ENCODE measurements at places on chromosomes 16 and 17.

DNA sequence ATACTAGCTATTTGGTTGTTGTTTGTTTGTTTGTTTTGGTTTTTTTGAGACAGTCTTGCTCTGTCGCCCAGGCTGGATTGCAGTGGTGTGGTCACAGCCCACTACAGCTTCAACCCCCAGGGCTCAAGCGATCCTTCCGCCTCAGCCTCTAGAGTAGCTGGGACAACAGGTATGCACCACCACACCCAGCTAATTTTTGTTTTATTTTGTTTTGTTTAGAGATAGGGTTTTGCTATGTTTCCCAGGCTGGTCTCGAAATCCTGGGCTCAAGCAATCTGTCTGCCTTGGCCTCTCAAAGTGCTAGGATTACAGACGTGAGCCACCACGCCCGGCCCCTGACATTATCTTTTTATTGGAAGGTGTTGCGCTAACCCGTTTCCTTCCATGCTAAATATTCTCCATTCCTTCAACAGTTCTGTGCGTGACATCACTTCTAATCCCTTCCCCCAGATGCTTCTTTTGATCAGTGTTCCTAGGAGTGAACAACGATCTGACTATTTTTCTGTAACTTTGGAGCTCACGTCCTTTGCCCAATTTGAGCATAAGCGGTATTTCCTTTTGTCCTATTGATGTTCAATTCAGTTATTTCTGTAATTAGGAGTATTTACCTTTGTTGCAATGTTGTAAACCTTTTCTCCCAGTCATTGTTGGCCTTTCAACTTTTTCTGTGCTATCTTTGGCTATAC, 30.2 kb upstream of the EMP2 start:
- DNase-seq: no peak

DNA sequence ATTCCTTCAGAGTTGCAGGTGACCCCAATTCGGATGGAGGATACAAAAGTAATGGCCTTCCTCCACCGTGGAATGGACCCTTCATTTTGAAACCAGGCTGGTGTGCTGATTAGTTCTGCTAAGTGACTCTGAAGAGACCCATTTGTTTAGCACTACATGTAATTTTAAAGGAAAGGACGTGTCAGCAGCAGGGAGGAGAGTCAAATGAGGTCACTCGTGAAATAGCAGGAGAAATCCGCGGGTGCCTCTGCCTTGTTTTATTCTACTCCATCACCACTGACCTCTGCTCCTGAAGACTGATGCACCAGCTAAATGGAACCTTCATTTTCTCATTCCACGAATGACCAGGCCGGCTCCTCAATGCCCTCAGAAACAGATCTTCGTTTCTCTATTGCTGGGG, 589.2 kb downstream of the CDH11 start:
- DNase-seq: no peak

DNA sequence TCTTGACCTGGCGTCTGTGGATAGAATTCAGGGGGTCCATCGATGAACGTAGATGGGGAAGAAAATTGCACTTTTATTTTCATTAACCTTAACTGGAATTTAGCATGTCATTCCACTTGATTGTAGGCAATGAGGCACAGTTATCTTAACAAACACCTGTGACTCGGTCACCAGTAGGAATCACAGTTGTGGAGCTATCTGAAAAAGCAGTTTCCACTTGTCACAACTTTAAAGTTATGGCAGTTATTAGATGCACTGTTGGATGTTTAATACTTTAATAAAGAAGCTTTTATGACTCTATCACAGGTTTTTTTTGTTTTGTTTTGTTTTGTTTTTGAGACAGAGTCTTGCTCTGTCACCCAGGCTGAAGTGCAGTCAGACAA, 83.7 kb upstream of the LGALS9 start:
- no peak for DNase-seq

- no peak for DNase-seq
These were observed 29.7 kb downstream of the BRIP1 start for GRCh38 chr17:61833536-61834193.

GRCh38 chr17:15334266-15334665, 7.1 kb downstream of the TEKT3 start:
- no peak for DNase-seq

DNA sequence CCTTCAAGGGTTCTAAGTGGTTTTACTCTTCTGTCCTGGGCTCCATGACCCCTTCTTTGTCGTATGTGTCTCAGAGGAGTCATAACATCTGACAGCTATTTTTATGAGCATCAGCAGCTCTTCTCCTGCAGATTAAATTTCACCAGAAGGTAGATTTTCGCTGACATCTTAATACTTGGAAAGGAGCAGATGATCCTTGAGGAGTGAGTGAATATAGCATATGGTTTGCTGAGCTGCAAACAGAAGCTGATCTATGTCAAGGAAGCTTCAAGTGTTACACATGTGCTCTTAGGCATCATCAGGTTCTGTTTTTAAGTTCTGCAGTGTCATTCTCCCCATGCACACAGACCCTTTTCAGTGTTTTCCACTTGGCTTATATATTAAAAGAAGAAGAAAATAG, 49.2 kb upstream of the MYH2 start:
- no peak for DNase-seq

DNA sequence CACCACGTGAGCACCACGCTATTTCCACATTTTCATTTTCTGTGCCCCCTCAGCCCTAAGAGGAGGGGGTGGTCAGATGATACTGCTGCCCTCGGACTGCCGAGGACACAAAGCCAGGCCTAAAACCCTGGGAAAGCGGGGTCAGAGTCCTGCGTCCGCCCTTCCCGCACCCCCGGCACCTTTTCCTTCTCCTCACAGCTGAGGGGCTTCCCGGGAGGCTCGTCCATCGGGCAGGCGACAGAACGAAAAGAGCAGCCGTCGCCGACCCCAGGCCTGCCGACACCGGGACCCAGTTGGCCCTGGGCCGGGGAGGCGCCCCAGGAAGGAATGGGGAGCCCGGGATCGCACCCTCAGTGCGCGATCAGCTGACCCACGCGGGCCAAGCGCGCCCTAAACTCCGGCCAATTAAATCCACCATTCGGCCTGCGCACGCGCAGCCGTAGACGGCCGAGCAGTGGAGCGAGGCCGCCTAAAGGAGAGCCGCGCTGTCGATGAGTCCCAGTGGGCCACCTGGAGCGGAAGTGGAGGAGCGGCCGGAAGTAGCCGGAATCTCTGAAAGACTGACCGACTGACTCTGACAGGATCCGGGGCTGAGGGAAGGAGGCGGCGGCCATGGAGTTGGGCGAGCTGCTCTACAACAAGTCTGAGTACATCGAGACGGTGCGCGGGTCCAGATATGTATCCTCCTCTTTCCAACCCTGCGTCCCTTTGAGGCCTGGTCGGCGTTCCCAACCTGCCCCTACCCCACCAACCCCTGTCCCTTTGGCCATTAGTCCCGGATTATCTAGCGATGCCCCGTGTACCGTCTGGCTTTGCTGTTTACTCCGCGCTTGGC, at the start of the genes DCTN5 and PALB2:
DCTN5 (plus strand) TSS at position 536 of the 835 bp plus-strand sequence; CDS start at position 613, 77 bp downstream.
PALB2 (minus strand) TSS at position 380 of the 835 bp plus-strand sequence; CDS start at position 227, 153 bp downstream.
- DNase-seq: peak; percentile 83

DNA sequence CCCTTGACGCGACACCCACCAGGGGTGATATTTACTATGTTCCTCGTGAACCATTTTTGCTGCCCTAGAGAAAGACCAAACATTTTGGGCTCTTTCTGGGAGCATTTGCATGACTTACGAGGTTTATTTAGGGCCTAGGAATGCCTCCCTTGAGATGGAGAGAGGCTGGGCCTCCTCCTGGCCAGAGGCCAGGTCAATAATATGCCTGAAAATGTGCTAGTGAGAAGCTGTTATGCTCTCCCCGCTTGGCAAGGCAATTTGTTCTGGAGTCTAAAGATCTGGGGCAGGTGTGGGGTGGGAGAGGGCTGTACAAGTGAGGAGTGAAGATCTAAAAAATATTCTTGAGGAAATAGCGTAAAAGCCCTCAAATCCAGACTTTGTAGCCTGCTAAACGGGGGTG, 587.3 kb upstream of the CDH5 start:
- DNase-seq: no peak

DNA sequence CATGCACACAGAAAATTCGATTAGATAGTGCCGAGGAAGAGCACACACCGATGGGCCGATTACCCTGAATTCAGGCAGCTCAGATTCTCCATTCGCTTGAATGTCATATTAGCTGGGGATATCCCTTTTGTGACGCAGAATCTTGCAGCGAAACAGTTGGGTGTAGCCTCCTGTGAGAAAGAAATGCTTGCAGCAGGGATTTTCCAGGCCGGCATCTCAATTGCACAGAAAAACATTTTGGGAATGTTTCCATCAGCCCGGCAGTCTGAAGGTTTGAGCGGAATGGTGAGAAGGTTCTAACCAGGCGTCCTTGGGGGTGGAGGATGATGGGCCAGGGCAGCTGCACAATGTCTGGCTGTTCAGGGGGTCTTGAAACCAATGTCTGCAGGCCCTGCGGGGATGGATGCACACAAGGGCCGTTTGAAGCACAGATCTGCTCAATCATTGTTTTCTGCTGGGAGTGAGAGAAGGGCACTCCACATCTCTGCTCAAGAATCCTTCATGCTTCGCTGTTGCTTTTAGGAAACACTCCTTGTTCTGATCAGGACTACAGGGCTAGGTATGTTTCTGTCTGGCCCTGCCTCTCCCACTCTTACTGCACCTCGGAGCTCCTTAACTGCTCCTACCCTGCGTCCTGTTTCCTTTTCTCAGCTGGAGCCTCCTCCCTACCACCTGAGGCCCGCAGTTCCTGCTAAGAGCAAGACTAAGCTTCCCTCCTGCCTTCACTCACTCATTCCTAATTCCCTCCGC, 94.6 kb downstream of the CMIP start:
- no peak for DNase-seq

DNA sequence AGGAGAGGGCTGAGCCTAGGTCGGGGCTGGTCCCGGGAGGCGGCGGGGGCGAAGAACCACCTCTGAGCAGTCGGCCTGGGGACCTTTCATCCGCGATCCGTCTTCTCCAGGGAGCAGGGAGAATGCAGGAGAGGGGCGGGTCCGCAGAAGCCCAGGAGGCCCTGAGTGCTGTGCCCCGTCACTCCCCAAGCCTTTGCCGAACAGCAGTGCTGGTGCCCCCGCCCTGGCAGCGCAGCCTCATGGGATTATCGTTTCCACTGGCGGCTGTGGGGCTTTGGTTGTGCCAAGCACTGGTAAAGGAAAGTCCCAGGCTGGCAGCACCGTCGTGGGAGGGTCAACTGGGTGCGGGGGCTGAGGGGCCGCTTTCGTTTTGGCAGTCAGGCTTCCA, 631 bp downstream of the TBL3 start:
- no peak for DNase-seq

DNA sequence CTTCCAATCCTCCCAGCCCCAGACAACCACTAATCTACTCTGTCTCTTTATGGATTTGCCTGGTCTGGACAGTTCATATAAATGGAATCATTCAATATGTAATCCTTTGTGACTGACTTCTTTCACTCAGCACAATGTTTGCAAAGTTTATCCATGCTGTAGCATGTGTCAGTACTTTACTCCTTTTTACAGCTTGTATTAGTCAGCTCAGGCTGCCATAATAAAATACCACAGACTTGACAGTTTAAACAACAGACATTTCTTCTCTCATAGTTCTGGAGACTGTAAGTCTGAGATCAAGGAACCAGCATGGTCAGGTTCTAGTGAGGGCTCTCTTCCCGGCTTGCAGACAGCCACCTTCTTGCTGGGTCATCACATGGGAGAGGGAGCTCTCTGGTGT, 41.3 kb downstream of the GPRC5B start:
- no peak for DNase-seq

DNA sequence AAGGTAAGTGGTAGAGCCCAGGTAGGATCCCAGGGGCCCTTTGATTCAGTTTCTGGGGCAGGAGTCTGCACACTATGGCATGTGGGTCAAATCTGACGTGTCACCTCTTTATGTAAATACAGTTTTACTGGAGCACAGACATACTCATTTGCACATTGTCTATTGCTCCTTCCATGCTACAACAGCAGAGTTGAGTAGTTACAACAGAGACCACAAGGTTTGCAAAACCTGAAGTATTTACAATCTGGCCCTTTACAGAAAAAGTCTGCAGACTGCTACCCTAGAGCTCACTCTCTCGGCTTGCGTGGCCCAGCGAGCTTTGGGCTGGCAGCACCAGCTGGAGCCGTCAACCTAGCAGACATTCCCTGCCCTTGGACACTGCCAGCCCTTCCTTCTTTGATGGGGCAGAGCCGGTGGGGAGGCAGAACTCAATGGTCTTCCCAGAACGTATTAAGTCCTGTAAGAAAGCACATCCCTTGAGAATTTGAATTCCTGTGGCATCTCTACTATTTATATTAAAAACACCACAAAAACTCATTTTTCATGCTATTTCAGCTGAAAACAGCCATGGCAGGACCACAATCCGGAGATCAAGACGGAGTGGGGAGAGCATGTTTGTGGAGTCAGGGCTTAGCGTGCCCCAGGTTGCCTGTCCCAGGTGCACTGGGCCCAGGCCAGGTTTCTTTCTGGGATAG, 133.1 kb upstream of the NUDT7 start:
- DNase-seq: no peak

DNA sequence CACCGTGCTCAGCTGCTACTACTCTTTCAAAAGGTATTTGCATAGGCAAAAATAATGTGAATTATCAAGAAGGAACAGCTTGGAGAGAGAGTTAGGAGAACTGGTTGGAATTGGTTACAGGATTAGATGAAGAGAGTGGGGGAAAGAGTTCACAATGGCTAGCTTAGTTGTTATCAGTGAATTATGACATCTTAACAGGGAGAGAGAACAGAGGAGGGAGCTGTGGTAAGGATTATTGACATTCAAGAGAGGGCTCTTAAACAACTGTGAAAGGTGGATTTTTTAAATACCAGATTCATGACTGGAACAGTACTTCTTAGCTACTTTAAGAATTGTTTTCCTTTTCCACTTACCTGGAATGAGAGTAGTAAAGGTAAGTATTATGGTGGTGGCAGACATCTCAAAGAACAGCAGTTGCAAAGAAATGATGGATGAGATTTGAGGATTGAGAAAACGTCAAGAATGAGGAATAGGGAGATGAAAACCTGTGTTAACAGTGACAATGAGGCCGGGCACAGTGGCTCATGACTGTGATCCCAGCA, 43.9 kb upstream of the SLC5A11 start:
- no peak for DNase-seq

GRCh38 chr16:85227084-85227945, 115.0 kb upstream of the CIBAR2 start:
- peak; percentile 98 for DNase-seq

DNA sequence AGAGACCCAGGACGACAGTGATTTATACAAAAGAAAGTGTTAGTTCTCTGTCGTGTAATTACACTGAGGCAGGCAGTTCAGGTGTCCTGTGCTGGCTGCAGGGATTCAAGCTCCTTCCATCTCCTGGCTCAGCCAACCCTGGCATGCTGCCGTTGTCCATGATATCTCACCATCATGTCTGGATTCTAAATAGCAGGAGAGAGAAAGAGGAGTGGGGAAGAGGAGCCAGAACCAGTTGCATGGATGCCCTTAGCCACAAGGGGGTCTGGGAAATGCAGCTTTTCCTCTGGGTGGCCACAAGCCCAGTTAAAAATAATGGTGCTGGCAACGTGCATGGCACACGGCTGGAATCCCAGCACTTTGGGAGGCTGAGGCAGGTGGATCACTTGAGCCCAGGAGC, 9.7 kb downstream of the C16orf54 start:
- DNase-seq: no peak
